Stimulated activated CD4-positive, alpha-beta T cell treated with anti-CD3 and anti-CD28 coated beads, Interleukin-15, amount 100 ng/mL, for 24 hours (primary cell): ENCODE measurements at places on chromosomes 12 and 14.

GRCh38 chr12:79301181-79301580 is 389.6 kb downstream of the PAWR start:
- no peak for DNase-seq

GRCh38 chr12:124919521-124920352 is 5.3 kb upstream of the UBC start:
- peak; percentile 65 for DNase-seq

DNA sequence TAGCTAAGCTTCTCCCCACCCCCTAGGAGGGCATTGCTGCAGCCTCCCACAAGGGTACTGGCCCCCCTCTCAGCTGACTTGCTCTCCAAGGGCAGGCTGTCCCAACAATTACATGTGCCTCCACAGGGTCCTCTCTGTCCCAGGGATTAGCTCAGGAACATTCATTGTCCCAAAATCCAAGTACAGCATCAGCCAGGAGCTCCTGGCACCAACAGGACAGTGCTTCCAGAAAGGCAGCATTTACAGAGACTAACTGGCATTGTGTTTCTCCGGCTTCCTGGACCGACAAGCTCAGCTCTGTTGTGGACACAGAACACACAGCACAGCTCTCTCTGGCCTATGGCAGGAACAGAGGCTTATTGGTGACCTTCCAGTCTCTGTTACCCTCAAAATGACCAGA is 21.7 kb downstream of the ABCD4 start:
- DNase-seq: no peak

- no peak for DNase-seq
Observed at GRCh38 chr14:42187846-42188245, 581.2 kb downstream of the LRFN5 start.

DNA sequence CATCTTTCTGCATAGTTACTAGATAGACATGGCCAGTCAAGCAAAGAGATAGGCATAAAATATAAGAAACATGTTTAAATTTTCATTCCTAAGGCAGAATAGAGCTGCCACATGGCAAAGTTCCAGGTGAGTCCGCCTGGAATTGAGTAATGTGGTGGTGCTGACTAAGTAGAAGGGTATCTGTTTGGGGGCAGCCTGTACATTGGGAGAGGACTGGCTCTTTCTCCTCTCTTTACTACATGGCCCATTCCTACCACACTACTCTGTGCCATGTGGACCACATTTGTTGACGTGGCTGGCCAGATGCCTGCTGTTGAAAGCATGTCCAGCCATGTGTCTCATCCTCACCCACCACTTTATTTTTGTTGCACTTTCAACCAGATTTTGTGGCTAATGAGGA is 354.0 kb downstream of the ETNK1 start:
- DNase-seq: no peak

GRCh38 chr12:53200458-53201176 is 6.4 kb downstream of the ITGB7 start:
- peak; percentile 56 for DNase-seq

GRCh38 chr14:93230539-93230938 is 23.5 kb downstream of the UBR7 start:
- DNase-seq: no peak

GRCh38 chr12:22981711-22982110 is 356.7 kb downstream of the ETNK1 start:
- no peak for DNase-seq

GRCh38 chr12:45339035-45339434 is 123.1 kb downstream of the ANO6 start:
- DNase-seq: no peak

DNA sequence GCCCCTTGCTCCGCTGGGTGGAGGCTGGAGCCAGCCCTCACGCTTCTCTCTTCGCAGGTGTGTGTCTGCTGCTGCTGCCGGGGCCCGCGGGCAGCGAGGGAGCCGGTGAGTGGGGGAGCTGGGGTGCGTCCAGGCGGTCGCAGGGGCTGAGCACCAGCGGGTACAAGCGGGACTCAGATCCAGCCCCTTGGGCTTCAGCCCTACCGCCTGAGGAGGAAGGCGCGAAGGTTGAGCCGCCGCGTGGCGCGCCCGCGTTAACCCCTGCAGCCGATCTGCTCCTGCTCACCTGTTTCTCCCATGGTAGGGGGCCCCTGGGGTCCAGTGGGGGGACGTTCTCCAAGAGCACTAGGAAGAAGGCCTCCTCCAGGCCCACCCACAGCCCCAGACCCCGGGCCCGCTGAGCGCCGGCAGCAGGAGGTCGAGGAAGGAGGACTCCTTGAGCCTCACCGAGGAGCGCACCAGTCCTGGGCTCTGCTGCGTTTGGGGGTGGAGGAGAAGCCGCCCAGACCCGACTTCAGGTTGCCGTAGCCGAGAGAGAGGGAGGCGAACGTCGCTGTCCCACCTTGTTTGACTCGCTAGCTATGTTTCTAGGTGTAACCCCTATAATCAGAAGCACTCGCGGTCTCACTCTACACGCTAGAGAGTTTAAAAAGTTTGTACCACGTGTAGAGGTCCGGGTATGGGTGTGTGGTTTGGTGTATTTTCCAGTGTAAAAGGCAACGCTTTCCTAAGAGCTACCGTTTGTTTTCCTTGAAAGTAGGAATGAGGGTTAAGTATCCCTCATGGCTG is 834 bp downstream of the COCH start:
- DNase-seq: peak; percentile 35

DNA sequence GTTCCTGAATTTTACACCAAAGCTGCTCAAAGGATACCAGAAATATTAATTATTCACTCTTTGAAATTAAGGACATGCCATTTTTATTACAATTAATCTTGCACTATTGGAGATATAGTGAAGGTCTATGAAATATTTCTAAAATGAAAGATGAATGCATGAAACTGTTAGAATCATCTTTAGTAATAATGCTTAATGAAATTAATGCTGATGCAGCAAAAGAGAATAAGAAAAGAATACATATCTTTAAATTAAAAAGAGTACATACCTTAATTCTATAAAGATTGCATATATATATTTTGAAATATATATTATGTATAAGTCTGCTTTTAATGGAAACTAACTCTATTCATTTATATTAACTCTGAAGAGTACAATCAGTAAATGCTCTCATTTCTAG is 236.0 kb downstream of the ALX1 start:
- DNase-seq: no peak

DNA sequence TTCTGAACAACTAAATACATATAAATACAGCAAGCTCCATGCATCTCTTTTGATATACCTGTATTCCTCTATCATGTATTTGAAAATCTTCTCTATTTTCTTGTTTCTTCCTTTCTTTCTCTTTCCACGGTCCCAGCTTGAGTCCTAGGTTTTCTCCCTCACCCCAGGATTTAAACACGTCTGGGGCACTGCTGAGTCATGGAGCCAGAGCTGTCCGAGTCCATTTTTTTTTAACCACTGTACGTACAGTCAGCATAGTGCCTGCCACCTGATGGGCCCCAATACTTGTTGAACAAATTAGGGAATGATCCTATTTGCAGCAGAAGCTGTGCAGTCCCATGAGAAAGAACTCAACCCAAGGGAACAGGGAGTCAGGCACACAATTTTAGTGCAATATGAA is 158.1 kb downstream of the ATP23 start:
- DNase-seq: no peak

DNA sequence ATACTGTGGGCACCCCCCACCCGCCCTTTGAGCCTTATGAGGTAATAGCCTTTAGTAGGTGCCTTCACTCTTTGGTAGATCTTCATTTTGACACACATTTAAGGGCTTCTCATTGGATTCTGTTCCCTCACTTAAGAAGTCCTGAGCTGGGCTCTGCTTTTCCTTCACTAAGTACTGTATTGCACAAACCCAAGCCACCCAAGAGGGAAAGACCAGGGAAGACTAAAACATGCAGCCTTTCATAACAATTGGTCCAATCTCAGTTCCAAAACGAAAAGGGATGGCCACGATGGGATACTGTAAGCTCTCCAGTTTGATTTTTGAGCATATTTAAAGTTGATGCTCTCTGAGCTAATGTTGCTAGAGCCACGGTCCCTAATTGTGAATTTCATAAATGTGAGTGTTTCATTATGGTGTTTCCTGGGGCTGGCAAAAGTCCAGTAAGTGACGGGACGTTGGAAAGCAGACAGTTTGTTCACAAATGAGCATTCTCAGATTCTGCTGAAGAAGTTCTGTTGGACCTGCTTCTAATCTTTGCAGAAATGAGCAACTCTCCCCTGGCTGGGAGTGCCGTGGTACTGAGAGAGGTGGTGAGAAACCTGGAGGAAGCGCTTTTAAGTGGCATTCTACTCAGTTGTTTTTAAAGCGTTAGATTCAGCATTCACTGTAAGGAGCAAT is 9.4 kb downstream of the SSPN start:
- DNase-seq: no peak

- DNase-seq: peak; percentile 56
Observed at GRCh38 chr14:91252871-91253794, 8.6 kb upstream of the GPR68 start.

DNA sequence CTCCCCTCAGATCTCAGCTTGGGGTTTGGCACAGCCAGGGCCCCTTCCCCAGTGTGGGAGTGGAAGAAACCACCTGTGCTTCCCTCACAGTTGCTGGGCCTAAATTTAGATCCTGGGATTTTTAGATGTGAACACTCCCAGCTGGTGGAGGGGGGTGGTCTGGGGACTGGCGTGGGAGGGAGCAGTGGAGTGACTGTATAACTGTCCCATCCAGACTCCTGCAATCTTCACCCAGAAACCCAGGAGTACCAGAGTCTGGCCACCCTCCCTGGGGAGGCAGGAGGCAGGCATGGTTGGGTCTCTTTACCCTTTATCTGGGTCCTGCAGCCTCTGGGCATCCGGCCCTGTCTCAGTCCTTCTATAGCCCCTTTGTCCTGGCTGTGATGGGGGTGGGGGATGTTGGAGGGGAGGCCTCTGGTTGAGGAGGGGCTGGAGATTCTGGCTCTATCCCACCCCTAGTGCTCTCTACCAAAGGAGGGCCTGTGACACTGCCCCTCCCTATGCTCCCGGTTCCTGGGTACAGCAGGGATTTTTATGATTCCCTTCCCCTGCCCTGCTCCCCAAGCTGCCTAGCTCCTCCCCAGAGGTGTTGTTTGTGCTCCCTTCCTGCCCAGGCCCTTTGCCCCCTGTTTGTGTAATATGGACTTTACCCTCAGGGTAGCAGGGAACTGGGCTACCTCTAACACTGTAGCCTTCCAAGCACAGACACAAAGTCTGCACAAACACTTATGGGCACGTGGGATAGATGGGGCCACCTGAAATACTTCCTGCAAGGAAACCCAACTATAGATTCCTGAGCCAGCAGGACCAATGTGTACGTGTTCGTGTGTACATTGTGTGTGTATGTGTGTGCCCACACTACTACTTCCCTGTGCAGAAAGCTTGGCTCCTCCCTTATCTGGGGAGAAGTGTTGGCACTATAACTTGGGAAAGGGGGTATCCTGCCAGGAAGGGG is 1.7 kb downstream of the ERBB3 start:
- DNase-seq: no peak

DNA sequence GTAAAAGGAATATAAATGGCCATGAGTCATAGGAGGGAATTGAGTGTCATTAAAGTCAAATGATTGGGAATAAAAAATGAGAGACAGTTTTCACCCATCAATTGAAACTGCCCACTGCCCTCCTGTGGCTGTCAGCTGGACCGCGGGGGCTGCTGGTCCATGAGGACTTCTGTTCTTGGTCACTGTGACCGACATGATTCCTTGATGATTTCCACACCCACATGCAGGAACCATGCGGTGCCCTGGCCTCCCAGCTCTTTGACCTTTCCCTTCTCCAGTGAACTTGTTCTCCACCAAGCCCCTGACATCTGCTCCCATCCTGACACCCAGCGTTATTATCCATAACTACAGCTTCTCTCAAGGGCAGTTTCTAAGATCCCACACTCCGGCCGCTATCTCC is 48.4 kb downstream of the C12orf75 start:
- DNase-seq: no peak

DNA sequence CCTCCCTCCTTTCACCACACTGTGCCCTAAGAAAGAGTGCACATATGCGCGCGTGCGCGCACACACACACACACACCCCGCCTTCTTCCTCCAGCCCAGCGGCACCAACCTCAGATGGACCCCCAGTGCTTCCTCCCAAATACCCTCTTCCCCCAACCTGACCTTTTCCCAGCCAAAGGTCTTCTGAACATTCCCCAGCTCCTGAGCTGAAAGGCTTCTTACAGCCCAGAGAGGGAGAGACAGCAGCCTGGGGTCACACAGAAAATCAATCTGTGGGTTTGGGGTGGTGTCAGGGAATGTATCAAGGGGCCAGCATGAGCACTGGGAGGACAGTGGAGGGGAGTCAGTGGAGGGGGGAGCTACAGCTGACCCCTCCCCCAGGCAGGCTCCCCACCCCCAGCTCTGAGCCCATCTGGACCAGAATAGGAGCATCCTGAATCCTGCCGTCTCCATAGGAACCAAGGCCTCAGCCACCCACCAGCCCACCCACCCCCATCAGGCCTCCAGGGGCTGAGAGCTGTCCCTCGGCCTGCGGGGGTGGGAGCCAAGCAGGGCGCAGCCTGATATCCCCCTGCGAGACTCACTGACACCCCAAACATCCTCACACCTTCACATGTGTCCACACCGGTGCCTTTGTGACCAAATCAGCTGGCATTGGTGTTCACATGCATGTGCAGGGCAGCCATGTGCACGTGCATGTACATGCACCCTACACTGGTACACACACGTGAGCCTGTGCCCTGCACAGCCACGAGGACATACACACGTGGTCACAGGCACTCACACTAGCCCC is 5.7 kb downstream of the RASAL1 start:
- DNase-seq: no peak
